Stimulated activated CD4-positive, alpha-beta T cell treated with anti-CD3 and anti-CD28 coated beads, Interleukin-1b, Interleukin-23, amount 100 ng/mL, for 48 hours (primary cell): ENCODE measurements at places on chromosomes 2 and 18.

GRCh38 chr2:144078802-144079724, 440.9 kb downstream of the ZEB2 start:
- DNase-seq = no peak

DNA sequence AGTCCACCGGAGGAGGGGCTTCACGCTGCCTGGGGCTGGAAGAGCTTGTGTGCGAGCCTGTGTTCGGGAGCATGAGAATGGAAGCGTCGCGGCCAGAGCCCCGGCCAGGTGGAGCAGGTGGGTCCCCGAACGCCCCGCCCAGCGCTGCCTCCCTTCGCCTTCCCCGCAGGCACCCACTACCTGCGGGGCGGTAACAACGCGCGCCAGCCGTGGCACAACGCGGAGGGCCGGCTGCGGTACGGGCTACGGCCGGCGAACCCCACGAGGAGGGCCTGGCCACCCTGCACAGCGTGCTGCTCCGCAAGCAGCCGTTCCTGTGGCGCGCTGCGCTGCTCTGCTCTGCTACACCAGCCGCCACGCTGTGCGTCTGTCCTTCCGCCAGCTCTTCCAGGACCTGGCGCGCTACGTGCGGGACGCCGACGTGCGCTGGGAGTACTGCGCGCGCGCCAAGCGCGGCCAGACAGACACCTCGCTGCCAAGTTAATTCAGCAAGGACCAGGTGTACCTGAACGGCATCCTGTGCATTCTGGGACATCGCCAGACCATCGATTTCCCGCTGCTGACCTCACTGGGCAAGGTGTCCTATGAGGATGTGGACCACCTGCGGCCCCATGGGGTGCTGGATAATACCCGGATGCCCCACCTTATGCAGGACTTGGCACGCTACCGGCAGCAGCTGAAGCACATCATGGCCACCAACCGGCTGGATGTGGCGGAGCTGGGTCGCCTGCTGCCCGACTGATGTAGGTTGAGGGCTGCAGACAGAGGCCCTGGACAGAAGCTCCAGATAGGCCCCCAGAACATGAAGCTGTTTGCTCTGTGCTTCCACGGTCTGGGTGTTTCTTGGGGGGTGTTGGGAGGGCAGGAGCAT, 200.6 kb downstream of the NAPG start:
- DNase-seq = no peak

- DNase-seq = no peak
Observed at GRCh38 chr18:29962579-29962978, 1080.0 kb downstream of the DSC3 start.

DNA sequence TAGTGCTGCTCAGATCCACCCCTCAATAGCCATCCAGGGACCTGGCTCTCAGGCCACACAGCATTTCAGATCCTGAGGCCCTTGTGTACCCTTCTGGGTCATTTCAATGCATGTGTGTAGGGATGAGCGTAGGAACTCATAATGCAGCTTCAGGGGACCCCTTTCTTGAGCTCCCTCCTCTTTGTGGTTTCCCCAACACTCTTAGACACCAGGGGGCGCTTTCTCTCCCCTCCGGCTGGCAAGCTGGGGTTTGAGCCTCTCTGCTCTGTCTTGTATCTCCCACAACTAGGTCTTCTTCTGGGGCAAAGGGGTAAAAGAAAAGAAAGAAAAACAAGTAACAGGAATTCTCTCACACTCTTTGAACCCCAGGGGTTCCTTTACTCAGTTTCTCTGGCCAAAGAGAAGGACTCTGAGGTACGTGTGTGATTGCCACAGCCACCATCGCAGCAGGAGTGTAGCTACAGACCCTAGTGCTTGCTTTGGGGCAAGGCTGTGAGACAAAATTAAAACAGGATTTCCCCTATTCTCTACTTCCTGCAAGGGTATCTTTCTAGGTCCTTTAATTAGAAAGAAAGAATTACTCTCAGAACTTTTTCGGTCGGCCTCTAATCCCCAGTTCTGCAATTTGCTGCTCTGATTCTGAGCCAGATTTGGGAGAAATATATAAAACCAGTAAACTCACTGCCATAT, 38.0 kb downstream of the CABYR start:
- peak; percentile 55 for DNase-seq

- DNase-seq = peak; percentile 82
Observed at GRCh38 chr2:30252723-30253701, 21.7 kb downstream of the LBH start.

DNA sequence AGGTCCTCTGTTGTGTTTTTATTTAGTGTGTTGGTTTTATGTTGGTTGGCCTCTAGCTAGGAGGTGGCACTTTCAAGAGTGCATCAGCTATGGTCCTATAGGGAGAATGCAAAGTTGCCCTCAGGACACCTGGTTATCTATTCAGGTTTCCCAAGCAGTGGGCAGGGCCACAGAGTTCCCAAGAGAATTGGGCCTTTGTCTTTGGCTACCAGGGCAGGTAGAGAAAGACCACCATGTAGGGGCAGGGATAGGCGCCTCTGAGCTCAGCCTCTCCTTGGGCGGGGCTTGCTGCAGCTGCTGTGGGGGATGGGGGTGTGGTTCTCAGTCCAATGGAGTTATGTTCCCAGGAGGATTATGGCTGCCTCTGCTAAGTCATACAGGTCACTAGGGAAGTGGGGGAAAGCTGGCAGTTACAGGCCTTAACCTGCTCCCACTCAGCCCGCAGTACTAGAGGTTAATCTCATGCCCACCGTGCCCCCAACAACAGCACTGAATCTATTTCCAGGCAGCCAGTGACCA, 26.0 kb downstream of the ABCB11 start:
- DNase-seq = no peak

- no peak for DNase-seq
Observed at GRCh38 chr2:188944442-188944841, 29.7 kb upstream of the COL3A1 start.

GRCh38 chr2:27798948-27799645, 27.6 kb downstream of the MRPL33 start:
- DNase-seq = no peak

- no peak for DNase-seq
Observed at GRCh38 chr2:28617502-28618184, 121.8 kb downstream of the PLB1 start.

GRCh38 chr2:238750212-238750904, 97.5 kb upstream of the TWIST2 start:
- DNase-seq = no peak

DNA sequence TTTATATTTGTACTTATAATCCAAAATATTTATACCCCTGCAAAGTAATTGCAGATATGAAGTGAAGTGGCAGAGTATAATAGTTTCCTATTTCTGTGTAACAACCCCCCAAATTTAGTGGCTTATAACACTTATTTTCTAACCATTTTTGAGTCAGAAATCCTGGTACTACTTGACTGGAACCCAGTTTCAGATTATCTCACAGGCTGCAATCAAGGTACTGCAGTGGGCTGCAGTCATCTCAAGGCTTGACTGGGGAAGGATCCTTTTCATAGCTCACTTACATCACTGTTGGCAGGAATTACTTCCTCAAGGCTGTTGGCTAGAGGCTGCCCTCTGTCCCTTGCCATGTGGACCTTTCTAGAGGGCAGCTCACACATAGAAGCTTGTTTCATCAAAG, 558.2 kb upstream of the PKDCC start:
- no peak for DNase-seq

- DNase-seq = no peak
Observed at GRCh38 chr18:48925491-48925780, 25.3 kb downstream of the SMAD7 start.

- no peak for DNase-seq
Observed at GRCh38 chr2:209322041-209322440, 101.8 kb upstream of the MAP2 start.

- no peak for DNase-seq
Observed at GRCh38 chr2:95385570-95385984, 16.9 kb upstream of the FAHD2A start.

DNA sequence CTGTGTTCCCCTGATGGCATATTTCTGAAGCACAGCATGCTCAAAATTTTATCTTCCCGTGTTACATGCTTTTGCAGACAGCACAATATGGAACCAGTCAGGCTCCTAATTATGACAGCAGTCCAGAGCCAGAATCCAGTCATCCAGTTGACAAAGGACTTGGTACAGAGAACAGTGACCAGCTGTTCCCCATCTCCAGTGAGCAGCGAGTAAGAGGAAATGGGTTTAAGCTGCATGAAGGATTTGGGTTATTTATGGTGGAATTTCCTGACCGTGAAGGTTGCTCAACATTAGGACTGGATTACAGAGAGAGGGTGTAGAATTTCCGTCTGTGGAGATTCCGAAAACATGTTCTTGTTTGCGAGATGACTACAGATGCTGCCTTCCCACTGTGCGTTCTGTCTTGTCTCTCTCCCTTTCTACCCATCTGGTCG, 24.4 kb downstream of the SGPP2 start:
- DNase-seq = no peak

DNA sequence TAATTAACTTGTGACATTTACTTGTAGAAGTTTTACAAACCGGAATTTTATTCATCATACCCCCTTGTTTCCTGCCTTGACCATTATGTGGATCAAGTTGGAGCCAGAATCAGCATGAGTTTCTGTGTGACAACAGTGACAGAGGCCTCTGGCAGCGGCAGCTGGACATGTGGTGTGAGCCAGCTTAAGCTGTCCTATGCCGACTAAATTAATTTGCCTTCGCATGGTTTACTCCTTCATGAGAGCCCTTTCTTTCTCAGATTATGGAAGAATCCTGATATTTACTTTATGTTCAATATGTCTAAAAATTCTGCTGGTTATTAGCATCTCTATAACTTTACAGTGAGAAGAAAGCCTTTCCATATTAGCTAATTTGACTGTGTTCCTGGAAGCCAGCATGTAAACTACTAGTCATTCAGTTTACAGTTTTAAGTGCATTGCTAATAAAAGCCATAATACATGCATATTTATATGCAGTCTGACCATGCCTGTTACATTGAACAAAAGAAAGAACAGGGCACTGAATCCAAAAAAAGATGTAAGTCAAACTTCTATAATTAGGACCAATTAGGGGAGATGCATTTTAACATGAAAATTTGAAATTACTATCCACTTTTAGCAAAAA, 495.8 kb upstream of the ACVR2A start:
- no peak for DNase-seq

DNA sequence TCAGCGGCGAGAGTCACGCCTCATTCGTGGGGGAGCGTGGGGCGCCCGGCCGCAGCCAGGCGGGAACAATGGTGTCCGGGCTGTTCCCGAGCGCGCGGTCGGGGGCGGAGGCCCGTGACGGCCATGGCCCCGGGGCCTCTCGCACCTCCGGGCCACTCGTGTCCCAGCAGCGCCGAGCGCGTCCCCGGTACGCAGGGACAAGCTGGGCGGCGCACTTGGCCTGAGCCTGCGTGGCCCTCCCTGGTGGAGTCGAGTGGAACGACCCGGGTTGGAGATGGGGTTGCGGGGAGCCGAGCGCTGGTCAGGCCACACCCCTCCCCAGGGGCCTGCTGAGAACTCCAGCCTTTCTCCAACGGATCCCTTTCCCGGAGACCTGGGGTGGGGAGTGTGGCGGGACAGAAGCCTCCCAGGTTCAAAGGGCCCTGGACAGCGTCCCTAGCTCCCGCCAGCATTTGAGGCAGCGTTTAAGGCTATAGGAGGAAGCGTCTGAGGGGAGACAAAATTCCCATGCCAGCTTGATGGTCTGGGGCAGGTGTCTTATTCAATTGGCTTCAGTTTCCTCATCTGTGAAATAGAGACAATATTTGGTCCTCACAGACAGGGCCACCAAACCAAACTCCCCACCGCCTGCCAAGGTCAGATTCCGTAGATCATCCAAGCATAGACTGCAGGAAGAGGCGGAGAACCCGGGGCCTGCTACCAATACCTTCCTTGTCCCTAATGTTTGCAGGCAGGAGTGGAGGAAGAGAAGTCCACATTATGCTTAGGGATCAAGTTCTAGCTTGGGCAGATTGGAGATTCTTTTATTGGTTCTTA, 553 bp downstream of the CNDP2 start:
- DNase-seq = peak; percentile 40

DNA sequence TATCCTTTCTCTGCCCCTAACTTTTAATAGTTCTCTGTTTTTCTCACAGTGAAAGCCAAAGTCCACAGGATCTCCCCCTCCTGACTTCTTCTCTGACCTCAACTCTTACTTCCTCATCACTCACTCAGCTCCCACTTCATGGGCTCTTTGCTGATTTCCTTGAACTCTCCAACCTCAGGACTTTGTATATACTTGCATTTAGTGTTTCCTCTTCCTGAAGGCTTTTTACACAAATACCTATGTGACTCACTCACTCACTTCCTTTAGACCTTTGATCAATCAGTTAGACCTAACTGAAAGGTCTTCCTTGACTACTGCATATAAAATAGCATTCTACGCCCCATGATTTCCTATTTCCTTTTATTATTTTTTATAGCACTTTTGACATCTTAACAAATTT, 233.1 kb upstream of the MEX3C start:
- DNase-seq = no peak

DNA sequence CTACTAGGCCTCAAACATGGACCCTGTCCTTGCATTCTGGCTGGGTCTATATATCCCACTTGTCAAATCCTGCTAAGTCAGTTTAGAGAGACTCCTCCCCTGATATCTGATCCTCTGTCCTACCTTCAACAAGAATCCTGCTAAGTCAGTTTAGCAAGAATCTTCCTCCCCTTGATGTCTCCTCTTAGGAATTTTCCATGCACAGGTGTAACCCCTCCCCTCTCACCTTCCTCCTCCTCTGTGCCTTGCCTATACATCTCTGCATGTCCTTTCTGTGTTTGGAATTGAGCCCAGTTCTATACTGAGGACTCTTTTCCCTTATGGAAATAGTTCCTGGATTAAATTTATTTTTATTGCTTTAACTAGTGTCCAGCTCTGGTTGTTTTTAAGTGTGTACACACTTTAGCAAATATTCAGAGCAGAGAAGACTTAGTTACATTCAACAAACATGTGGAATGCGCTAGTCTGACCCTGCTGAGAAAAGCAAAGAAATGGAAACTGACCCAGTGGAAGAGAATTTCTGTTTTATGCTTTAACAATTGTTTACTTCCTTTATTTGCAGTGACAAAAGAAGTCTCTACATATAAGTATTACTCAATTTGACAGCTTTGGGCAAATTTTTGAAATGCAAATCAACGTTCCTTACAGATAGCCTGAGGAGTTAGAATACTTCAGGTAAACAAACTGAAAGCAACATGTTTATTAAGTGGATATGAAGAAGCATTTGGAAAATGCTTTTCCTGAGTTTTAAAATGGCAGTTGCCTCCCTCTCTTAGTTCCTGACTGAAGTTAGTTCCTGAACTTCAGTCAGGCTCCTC, 80.6 kb downstream of the RIT2 start:
- no peak for DNase-seq

GRCh38 chr18:35267161-35267651, 22.8 kb downstream of the ZSCAN30 start:
- peak; percentile 59 for DNase-seq

- DNase-seq = no peak
Observed at GRCh38 chr2:185736210-185736609, 2.4 kb upstream of the FSIP2 start.

- DNase-seq = no peak
Observed at GRCh38 chr18:59839246-59839645, 60.5 kb upstream of the PMAIP1 start.

- DNase-seq = peak; percentile 42
Observed at GRCh38 chr2:68832233-68832869, 38.8 kb downstream of the BMP10 start.

GRCh38 chr2:210555555-210555954, 844 bp upstream of the CPS1 start:
- DNase-seq = no peak

GRCh38 chr2:160570376-160570775, 76.8 kb upstream of the RBMS1 start:
- DNase-seq = no peak

- no peak for DNase-seq
Observed at GRCh38 chr2:85033388-85033787, 62.4 kb downstream of the KCMF1 start.
